Skin of body (tissue), 3 donors: ENCODE measurements at places on chromosomes 16 and 17. TPM values are rescaled to one million over a fixed set of nuclear protein-coding genes. Genes with fewer than 3 reads are reported as not detected.

The PDILT gene
- total RNA-seq = not detected

DNA sequence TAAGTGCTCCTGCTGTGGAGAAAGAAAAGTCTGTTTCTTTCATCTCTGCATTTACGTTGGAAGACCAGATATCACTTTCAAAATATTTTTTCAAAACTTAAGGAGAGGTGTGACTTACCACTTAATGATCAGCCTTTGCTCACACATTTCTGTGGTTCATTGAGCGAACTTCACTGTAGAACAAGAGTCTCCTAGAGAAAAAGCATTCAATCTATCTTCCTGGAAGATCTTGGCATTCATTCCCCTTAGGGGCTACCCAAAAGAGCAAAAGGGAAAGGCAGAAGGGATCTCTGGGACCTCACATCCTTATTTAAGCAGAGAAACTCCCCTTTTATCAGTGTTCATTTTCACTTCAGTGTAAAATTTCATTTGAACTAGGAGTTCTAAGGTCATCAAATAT is 61.2 kb downstream of the HS3ST3A1 start:
- no peak for DNase-seq

GRCh38 chr16:2808181-2808580 is 8.9 kb upstream of the PRSS21 start:
- no peak for DNase-seq

The CLEC3A gene
- total RNA-seq = not detected

GRCh38 chr17:31252741-31253140 is 44.3 kb downstream of the OMG start:
- DNase-seq = no peak

The NPW gene
- total RNA-seq = 2.2 TPM

- DNase-seq = no peak
Observed at GRCh38 chr17:43665937-43666236, 4.2 kb upstream of the MEOX1 start.

GRCh38 chr16:52436339-52437276 is 110.3 kb downstream of the TOX3 start:
- no peak for DNase-seq

DNA sequence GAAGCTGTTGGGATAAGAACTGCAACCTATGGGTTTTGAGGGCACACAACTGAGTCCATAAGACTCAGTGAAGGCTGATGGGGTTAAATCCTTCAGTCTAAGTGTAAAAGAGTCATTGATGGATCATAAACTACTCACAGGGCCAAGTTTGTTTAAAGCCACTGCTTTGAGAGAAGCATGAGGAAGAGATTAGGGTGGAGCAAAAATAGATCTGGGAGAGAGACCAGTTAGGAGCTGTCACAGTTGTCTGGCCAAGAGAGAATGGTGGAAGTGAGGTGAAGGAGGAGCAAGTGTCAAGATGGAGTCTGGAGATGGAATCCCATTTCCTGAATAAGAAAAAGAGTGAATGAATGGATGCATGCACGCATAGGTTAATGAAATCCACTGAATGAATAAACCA is 379.1 kb upstream of the CDH11 start:
- DNase-seq = no peak

DNA sequence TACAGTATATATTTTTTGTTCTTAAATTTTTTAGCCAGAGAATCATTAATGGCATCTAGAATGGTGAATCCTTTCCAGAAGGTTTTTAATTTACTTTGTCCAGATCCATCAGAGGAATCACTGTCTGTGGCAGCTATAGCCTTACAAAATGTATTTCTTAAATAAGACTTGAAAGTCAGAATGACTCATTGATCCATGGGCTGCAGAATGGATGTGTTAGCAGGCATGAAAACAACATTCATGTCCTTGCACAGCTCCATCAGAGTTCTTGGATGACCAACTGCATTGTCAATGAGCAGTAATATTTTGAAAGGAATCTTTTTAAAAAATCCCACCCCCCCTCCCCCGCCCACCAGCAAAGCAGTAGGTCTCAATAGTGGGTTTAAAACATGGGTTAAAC is 51.4 kb downstream of the CACNG1 start:
- DNase-seq = no peak

DNA sequence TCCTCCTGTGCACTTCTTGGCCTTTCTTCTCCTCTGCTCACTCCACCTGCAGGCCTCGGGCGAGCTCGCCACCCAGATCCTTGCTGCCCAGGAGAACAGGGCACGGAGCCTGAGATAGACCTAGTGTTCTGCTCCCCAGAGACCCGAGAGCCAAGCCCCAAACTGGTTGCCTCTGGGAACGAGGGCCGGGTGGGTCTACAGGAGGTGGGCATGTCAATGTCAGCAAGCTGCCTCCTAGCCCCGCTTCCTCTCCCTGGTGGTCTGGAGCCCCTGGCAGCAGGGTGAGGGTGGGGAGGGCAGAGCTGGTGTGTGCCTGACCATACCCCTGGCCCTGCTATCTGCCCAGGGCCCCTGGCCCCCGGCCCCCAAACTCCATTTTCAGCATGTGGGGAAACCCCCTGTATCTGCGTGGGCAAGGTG is 841 bp upstream of the NDRG4 start:
- DNase-seq = no peak

GRCh38 chr17:15512071-15512709 is 44.8 kb upstream of the CDRT4 start:
- DNase-seq = no peak

GRCh38 chr16:4385066-4385788 is 13.6 kb downstream of the VASN start:
- DNase-seq = no peak

The CCL11 gene
- not detected for total RNA-seq

- no peak for DNase-seq
Observed at GRCh38 chr16:79169239-79169638, 431.3 kb downstream of the MAF start.

DNA sequence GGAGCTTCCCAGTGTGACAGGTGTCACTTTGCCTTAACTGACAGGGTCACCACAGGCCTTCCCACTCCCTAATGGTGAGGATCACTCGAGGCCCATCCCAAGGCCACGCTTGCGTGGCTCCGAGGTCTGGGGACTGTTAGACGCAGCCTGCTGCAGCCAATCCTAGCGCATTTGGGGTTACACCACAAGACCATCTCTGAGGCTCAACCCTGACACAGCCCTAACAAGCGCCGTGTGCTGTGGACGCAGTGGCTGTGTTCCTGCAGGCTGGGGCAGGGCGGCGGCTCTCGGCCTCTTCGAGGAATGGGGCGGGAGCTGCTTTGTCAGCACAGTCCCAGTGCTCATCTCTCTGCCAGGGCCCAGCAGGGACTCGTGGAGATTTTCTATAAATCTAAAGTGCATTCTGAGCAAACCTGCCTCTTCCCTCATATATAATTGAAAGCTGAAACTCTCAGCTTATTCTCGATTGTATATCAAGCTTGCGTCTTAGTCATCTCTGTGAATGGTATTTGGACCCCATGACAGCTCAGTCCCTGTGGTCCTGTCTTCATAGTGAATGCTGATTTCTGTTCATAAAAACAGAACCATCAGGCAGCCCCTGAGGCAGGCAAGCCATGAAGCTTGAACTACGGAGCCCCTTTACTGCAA is 65.8 kb upstream of the CHMP6 start:
- DNase-seq = peak; percentile 30

GRCh38 chr16:88769617-88770460 is 15.2 kb downstream of the PIEZO1 start:
- DNase-seq = no peak

DNA sequence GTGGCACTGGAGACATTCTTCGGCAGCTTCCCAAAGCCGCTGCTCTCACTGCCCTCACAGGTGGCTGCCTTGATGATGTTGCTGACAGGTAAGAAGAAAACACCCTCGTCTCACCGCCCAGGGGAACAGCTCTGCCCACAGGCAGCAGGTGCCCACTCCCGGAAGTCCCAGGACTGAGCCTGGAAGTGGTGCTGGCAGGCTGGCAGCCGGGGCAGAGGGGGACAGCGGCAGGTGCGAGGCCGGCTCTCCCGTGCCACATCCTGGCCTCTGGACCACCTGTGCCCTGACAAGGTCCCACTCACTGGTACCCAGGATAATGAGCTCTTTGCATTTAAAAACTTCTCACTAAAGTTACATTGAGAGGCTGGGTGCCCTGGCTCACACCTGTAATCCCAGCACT is 20.4 kb downstream of the CEP131 start:
- no peak for DNase-seq

The DPEP3 gene
- total RNA-seq = not detected

GRCh38 chr16:51801635-51802034 is 650.6 kb upstream of the SALL1 start:
- DNase-seq = no peak

The CYTH1 gene
- total RNA-seq = 32.6 TPM

DNA sequence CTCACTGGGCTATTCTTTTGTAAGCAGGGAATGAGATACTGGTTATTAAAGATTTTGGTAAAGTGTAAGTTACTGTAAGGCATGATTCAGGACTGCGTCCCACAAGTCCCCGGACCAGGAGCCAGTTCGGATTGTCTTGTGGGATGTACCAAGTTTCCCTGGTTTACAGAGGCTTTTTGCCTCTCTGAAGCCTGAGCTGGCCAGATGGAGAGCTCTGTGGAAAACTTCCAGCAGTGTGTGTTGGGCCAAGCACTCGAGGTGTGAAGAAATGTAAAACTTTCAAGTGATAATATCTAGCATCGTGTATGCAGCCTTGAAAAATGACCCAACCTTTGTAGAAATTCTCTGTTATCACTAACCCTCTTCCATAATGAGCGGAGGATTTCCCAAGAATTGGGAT is 2.4 kb downstream of the EPN2 start:
- no peak for DNase-seq
